ENCODE measurements at places on chromosomes 6 and 20.
A peak's percentile ranks its signal among the peaks of the same experiment; 100 is the strongest.

DNA sequence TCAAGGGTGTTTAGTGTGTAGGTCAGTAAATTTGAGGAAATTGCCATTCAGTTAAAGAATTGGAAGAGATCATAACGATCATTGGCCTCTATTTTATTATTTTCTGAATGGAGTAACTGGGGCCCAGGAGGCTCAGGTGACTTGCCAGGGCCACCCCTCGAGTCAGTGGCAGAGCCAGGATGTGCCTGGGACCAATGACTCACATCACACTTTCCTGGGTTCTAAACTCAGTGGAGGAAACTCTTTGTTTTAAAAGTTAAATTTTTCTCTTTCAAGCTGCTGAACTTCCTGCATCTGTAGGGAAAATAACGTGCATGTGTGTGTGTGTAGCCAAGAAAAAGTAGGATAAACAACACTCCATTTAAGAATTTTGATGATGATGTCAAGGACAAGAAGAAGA is 135.5 kb downstream of the MYLK4 start:
- no peak for DNase-seq

DNA sequence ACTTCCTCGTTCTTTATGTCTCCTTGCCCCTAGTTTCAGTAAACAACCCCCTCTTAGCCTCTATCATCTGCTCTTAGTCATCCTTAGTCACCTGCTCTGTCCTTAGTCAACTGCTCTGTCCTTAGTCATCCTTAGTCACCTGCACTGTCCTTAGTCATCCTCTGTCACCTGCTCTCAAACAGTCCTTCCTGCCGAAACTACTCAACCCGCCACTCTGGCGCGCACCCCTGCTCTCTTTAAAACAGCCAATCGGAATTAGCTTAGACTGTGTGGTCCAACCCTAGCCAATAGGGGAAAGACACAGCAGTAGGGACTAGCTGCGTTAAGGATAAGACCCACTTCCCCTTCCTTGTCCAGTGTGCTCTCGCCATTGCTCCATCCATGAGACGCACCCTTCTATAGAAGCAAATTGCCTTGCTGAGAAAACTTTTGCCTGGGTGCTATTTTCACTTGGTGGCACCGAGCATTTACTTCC is 73.9 kb downstream of the BACH2 start:
- DNase-seq: peak; percentile 81

- peak; percentile 34 for DNase-seq
These were observed 76.8 kb upstream of the OGFRL1 start for GRCh38 chr6:71211799-71212198.

GRCh38 chr6:158043008-158043407 is 61.3 kb downstream of the SYNJ2 start:
- DNase-seq: no peak

- no peak for DNase-seq
These were observed 295 bp downstream of the KCNB1 start for GRCh38 chr20:49482173-49482572.
